Panc1 (cell line): ENCODE measurements at places on chromosomes 11 and 22. TPM values are rescaled to one million over a fixed set of nuclear protein-coding genes. Genes with fewer than 3 reads are reported as not detected.

Gene ZNF202
- total RNA-seq: 24.5 TPM

- no peak for DNase-seq
Measured at GRCh38 chr11:45025716-45026492, 75.2 kb upstream of the TP53I11 start.

- no peak for DNase-seq
Measured at GRCh38 chr22:48576333-48577013, 1251.2 kb downstream of the BRD1 start.

DNA sequence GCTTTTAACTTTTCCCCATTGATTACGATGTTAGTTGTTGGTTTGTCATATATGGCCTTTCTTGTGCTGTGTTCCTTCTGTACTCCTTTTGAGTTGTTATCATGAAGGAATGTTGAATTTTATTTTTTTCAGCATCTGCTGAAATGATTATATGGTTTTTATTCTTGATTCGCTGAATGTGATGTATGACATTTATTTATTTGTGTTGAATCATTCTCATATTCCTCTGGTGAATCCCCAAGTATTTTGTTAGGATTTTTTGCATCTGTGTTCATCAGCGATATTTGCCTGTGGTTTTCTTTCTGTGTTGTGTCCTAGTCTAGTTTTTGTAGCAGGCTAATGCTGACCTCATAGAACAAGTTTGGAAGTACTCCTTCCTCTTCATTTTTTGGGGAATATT is 78.2 kb downstream of the GGT1 start:
- no peak for DNase-seq

DNA sequence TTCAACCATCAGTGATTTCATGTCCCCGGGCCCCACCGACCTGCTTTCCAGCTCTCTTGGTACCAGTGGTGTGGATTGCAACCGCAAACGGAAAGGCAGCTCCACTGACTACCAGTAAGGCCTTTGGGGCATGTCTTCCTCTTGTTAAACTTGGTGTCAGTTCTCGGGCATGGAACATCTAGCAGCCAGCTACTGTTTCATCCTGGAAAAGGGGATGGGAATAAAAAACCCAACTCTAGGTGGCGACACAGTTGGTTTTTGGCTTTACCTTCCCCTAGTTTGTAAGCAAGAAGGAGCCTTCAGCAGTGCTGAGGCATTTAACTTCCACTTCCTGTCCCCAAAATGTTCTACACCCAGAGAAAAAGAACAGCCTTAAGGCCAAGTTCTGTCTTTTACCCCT is 76.7 kb downstream of the BMAL1 start:
- DNase-seq: no peak

DNA sequence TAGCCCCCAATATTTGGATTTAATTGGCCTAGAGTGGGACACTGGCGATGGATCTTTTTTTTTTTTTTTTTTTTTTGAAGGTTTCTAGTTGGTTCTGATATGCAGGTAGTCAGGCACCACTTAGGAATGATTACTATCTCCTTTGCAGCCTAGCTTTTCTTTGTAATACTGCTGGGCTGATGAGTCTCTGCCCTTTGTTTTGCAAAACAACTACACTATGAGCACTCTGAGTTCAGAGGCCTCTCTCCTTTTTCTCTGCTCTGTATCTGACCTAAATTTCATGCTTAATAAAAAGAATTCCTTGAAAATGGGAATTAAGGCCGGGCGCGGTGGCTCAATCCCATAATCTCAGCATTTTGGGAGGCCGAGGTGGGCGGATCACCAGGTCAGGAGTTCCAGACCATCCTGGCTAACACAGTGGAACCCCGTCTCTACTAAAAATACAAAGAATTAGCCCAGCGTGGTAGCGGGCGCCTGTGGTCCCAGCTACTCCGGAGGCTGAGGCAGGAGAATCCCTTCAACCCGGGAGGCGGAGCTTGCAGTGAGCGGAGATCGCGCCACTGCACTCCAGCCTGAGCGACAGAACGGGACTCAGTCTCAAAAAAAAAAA is 1312.3 kb downstream of the FAM181B start:
- DNase-seq: no peak

Gene FXYD2
- total RNA-seq: 0.39 TPM

DNA sequence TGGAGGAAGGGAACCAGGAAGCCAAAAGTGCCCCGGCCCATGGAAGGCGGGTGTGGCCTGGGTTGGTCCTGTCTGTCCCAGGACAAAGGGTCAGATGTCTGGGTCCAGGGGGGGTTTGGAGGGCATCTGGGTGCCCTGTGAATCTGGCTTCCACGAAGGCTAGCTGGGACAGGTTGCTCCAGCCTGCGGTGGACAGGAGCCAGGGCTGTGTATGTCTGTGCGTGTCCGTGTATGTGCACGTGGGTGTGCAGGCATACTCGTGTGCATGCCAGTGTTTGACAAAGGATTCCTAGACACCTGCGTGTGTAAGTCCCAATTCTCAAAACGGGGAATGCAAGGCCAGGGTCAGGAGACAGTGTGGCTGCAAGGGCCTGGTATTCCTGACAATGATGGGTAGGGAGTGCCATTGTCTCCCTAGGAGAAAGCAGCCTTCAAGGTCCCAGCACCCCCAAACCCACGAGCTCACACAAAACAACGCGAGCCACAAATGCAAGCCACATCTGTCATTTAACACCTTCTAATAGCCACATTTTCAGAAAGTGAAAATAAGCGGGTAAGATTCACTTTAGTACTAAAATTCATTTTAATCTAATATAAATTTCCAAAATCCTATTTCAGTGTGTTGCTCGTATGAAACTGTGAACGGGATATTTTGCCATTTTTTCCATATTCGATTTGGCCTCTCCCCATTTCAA is 78.4 kb upstream of the WNT7B start:
- DNase-seq: no peak
